CD4-positive, CD25-positive, alpha-beta regulatory T cell (primary cell): ENCODE measurements at places on chromosomes 3 and 15.

GRCh38 chr15:96038650-96039049 is 291.9 kb upstream of the NR2F2 start:
- no peaks in the 10 kb centered on the region for H3K36me3 ChIP-seq
- H3K4me1 ChIP-seq = no peaks in the 10 kb centered on the region
- DNase-seq = no peak

- no peak overlapping the region for H3K27ac ChIP-seq
- no peak for DNase-seq
- H3K36me3 ChIP-seq = no peaks in the 10 kb centered on the region
- H3K4me3 ChIP-seq = no peak overlapping the region
- H3K4me1 ChIP-seq = no peaks in the 10 kb centered on the region
Measured at GRCh38 chr3:12258911-12259310, 30.0 kb upstream of the PPARG start.

DNA sequence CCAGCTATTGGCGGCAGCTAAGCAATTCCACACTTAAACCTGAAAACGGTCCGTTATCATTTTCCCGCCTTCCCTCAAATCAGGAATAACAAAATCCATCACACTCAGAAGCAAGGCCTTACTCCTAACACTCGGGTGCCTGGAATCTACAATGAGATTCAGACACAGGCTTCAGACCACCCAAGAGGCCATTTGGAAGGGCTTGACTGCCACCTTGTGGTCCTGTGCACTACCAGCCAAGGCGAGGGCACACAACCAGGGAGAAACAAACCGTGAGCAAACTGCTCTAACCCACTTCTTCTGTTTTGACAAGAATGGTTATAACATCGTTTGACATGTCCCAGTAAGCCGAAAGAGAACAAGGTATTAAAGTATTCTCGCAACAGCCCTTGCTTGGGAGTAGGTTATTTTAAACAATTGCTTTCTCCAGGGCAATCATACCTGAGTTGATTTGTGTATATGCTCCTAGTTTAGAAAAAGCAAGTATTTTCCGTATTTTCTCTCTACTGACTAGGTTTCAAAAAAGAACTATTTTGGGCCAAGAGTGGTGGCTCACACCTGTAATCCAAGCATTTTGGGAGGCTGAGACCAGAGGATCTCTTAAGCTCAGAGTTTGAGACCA is 40.1 kb upstream of the TAFA4 start:
- H3K36me3 ChIP-seq = peaks cover 14% of the 10 kb centered on the region
- no peaks in the 10 kb centered on the region for H3K27me3 ChIP-seq
- H3K4me1 ChIP-seq = no peaks in the 10 kb centered on the region
- no peak for DNase-seq
- no peak overlapping the region for H3K4me3 ChIP-seq

DNA sequence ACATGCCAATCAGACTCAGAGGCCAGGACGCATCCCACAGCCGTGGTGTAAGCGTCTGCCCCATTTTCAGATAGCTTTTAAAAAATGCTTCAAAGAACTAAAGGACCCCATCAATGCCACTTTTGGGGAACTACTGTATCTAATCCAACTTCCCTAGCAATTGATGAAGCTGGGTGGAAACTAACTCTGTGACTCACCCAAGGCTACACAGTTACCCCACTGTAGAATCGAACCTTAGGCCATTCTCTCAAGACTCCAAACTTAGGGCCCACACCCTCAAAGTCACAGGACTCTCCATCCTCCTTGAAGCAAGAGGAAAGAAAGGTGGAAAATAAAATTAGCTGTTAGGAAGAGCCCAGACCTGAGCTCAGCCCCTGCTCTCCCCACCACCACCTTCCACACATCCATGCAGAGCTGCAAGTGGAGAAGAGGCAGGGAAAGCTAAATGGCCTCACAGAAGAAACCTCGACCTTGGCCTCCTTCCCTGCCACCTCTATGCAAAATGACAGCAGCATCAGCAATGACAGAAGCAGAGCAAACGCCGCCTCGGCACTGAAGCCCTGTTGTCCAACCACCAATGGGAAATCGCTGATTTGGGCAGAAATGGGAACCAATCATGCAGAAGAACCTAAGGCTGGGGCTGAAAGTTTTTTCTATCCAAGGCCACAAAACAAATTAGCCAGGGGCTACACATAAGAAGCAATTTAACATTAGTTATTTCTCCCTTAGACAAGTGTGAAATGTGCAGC is 22.2 kb downstream of the ANP32A start:
- peaks cover 69% of the 10 kb centered on the region for H3K4me1 ChIP-seq
- peaks cover 9% of the 10 kb centered on the region for H3K36me3 ChIP-seq
- H3K27ac ChIP-seq = peak overlapping the region; percentile 37
- no peaks in the 10 kb centered on the region for H3K27me3 ChIP-seq

- H3K36me3 ChIP-seq = no peaks in the 10 kb centered on the region
- H3K4me3 ChIP-seq = no peak overlapping the region
- H3K27me3 ChIP-seq = no peaks in the 10 kb centered on the region
- H3K27ac ChIP-seq = no peak overlapping the region
- no peak for DNase-seq
Measured at GRCh38 chr3:129727707-129728106, 121.2 kb upstream of the PLXND1 start.

GRCh38 chr3:48270306-48270705 is 29.4 kb downstream of the ZNF589 start:
- H3K4me3 ChIP-seq = no peak overlapping the region
- no peaks in the 10 kb centered on the region for H3K27me3 ChIP-seq
- H3K4me1 ChIP-seq = peaks cover 23% of the 10 kb centered on the region
- peaks cover 10% of the 10 kb centered on the region for H3K36me3 ChIP-seq
- no peak overlapping the region for H3K27ac ChIP-seq
- no peak for DNase-seq

- DNase-seq = no peak
- peak overlapping the region; percentile 69 for H3K27ac ChIP-seq
- H3K36me3 ChIP-seq = no peaks in the 10 kb centered on the region
- no peaks in the 10 kb centered on the region for H3K27me3 ChIP-seq
- peak overlapping the region; percentile 76 for H3K4me3 ChIP-seq
- H3K4me1 ChIP-seq = peaks cover 12% of the 10 kb centered on the region
Measured at GRCh38 chr3:129025691-129026435, 24.8 kb downstream of the EFCC1 start.

DNA sequence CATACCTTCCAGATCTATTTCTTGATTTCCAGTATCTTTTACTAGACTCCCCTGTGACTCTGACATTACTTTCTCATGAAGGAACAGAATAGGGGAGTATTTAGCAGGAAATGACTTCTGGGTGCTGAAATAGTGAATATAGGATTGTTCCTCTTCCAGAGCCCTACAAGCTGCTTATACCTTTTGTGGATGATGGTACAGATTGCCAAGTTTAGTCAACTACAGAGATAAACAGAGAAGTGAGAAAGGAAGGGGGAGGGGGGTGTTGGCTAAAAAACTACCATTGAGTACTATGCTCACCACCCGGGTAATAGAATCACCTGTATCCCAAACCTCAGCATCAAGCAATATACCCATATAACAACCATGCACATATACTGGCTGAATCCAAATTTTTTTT is 298.3 kb upstream of the GPR149 start:
- H3K36me3 ChIP-seq = no peaks in the 10 kb centered on the region
- H3K4me3 ChIP-seq = no peak overlapping the region
- H3K27me3 ChIP-seq = no peaks in the 10 kb centered on the region
- DNase-seq = no peak
- no peaks in the 10 kb centered on the region for H3K4me1 ChIP-seq

- H3K27ac ChIP-seq = no peak overlapping the region
- H3K4me3 ChIP-seq = no peak overlapping the region
- no peaks in the 10 kb centered on the region for H3K27me3 ChIP-seq
- no peaks in the 10 kb centered on the region for H3K4me1 ChIP-seq
Measured at GRCh38 chr3:51657234-51657633, 13.8 kb upstream of the TEX264 start.

GRCh38 chr15:58988006-58988785 is 733 bp downstream of the RNF111 start:
- no peaks in the 10 kb centered on the region for H3K27me3 ChIP-seq
- peaks cover 11% of the 10 kb centered on the region for H3K36me3 ChIP-seq
- DNase-seq = peak; percentile 43
- H3K27ac ChIP-seq = peak overlapping the region; percentile 84
